ENCODE measurements at places on chromosomes 6 and 20.

DNA sequence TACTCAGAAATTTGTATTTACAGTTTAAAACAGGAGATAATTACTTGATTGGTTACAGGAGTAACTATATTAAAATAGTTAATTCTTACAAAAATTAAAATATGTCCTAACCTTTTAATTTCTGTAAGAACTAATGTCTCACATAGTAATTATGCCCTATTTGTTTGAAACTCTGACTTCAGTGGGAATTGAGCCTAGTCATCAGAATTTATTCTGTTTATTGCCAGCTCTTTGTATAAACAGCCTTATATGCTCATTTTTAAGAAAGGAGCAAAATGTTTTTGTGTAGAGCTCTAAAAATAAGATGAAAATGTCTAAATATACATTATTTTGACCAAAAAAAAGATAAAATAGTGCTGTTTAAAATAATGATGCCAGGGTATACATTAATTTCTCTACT, 21.5 kb downstream of the TRMT11 start:
- ATAC-seq = no peak

DNA sequence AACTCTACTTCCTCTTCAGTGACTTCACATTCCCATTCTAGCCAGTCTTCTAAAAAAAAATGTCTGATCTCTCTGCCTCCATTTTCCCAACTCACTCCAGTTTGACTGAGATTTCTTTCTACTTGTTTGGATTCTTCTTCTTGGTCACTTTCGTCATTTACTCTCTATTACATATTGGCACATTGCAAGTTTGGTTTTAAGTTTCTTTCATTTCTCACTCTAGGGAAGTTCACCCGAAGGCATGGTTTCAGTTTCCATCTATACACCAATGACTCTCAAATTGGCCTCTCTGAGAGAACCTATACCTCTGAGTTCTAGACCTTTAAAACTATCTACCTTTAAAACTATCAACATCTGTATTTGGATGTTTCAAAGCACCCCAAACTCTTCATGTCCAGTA, 51.3 kb downstream of the CD109 start:
- peak; percentile 87 for ATAC-seq

- ATAC-seq = no peak
Measured at GRCh38 chr6:40930045-40930444, 109.0 kb downstream of the UNC5CL start.

GRCh38 chr6:5025911-5026819, 22.3 kb upstream of the RPP40 start:
- ATAC-seq = no peak

DNA sequence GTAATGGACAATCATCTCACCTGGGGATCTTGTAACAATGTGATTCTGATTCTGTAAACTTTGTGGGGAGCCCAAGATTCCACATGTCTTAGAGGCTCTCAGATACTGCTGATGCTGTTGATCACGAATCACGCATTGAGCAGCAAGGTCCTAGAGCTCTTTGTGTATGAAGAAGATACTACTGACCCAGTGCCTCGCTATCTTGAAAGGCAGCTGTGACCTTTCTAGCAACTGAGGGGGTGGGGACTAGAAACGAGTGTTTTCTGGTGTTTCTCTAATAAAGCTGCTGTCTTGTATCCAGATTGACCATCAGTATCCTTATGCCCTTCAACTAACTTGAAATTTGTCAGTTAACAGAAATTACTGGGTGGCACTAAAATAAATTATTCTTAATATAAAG, 142.9 kb downstream of the MTHFD1L start:
- ATAC-seq = no peak

- no peak for ATAC-seq
Measured at GRCh38 chr6:140567466-140567865, 1193.0 kb upstream of the CITED2 start.

DNA sequence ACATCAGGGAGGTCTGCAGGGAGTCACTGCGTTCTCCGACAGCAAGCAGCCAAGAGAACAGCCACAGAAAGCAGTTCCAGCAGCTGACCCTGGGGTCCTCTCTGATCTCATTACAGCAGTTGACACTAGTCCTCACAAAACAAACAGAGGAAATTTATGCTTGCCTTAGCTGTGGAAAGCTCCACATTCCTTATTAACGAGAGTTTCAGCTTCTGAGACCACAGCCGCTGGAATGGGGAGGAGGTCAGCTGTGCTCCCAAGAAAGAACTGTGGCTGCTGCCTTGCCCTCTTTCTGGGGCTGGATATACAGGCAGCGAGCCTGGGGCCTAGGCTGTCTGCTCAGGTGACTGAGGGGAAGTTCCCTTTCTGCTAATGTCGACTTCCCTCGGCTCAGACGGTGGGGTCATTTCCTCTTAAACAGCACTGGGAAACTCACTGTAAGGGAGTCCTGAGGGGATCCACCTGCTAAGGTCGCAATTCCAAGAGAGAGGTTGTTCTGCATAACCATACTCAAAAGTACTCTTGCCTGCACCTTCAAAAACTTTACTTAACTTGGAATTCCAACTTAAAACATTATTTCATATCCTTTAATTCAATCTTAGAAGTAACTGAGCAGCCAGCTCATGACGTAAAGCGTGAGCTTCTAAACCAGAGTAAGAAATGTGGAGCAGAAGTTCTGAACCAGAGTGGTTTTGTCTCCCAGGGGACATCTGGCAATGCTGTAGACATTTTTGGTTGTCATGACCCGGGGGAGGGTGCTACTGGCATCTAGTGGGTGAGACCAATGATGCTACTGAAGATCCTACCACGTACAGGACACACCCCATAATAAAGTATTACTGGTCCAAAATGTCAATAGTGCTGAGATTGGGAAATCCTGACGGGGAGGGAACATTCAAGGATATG, 80.3 kb downstream of the BACH2 start:
- ATAC-seq = peak; percentile 94

- ATAC-seq = no peak
Measured at GRCh38 chr6:48560408-48560807, 449.4 kb upstream of the PTCHD4 start.

GRCh38 chr20:12728782-12729181, 280.0 kb upstream of the SPTLC3 start:
- no peak for ATAC-seq

DNA sequence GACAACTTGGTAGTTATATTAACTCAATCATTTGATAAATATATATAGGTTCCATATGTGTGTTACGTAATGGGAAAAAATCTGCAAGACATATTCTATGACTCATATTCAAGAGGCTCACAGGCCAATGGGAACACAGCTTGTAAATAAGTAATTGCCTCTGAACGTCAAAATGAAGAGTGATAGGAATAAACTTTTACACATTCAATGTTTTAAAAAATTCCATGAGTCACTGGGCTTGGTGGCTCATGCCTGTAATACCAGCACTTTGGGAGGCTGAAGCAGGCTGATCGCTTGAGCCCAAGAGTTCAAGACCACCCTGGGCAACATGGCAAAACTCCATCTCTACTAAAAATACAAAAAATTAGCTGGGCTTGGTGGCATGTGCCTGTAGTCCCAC, 209.4 kb upstream of the MCHR2 start:
- ATAC-seq = no peak

GRCh38 chr6:160215232-160215631, 43.4 kb downstream of the SLC22A2 start:
- no peak for ATAC-seq

DNA sequence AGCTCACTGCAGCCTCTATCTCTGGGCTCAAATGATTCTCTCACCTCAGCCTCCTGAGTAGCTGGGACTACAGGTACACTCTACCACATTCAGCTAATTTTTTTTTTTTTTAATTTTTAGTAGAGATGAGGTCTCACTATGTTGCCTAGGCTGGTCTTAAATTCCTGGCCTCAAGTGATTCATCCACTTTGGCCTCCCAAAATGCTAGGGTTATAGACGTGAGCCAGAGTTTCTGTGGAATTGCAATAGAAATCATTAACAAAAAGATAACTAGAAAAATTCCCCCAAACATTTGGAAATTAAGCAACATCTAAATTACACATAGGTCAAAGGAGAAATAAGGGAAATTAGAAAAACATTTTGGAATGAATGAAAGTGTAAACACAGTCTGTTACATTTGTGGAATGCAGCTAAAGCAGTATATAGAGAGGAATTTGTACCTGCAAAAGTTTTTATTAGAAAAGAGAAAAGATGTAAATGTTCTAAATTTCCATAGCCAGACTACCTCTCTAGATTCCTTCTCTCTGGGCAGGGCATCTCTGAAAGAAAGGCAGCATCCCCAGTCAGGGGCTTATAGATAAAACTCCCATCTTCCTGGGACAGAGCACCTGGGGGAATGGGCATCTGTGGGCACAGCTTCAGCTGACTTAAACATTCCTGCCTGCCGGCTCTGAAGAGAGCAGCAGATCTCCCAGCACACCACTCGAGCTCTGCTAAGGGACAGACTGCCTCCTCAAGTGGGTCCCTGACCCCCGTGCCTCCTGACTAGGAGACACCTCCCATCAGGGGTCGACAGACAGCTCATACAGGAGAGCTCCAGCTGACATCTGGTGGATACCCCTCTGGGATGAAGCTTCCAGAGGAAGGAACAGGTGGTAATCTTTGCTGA, 51.3 kb downstream of the ATRN start:
- no peak for ATAC-seq

All from stimulated activated memory B cell treated with anti-CD40 and anti-IgM and Interleukin-4, amounts not matched to agents 10 μg/mL and 1 μg/mL and 100 μg/mL, for 72 hours (primary cell).